ENCODE measurements at places on chromosomes 11 and 22.

- peak; percentile 70 for DNase-seq
- H3K27ac ChIP-seq: peak overlapping the region; percentile 40
- no peak overlapping the region for H3K4me3 ChIP-seq
- peaks cover 15% of the 10 kb centered on the region for H3K4me1 ChIP-seq
Measured at GRCh38 chr11:19890308-19890707, 177.7 kb downstream of the NAV2 start.

- DNase-seq: no peak
- H3K27ac ChIP-seq: no peak overlapping the region
- H3K4me3 ChIP-seq: no peak overlapping the region
Measured at GRCh38 chr11:119087747-119088241, 3.1 kb downstream of the HMBS start.

GRCh38 chr11:70104419-70104818 is 26.3 kb downstream of the ANO1 start:
- no peak overlapping the region for H3K27ac ChIP-seq
- DNase-seq: no peak
- no peaks in the 10 kb centered on the region for H3K27me3 ChIP-seq
- no peaks in the 10 kb centered on the region for H3K4me1 ChIP-seq
- no peak overlapping the region for H3K4me3 ChIP-seq

- no peak overlapping the region for H3K4me3 ChIP-seq
- DNase-seq: no peak
- peaks cover 19% of the 10 kb centered on the region for H3K36me3 ChIP-seq
- no peak overlapping the region for H3K27ac ChIP-seq
Measured at GRCh38 chr11:130876100-130876499, 40.2 kb downstream of the SNX19 start.

GRCh38 chr11:126061707-126062678 is 673 bp downstream of the CDON start:
- DNase-seq: peak; percentile 32
- H3K4me3 ChIP-seq: peak overlapping the region; percentile 69
- H3K27me3 ChIP-seq: peaks cover 17% of the 10 kb centered on the region

- H3K27ac ChIP-seq: no peak overlapping the region
- H3K4me3 ChIP-seq: no peak overlapping the region
- H3K36me3 ChIP-seq: peaks cover 27% of the 10 kb centered on the region
- H3K27me3 ChIP-seq: no peaks in the 10 kb centered on the region
Measured at GRCh38 chr11:64762277-64762673, 2.5 kb upstream of the PYGM start.

GRCh38 chr11:14193644-14194043 is 165.3 kb downstream of the RRAS2 start:
- H3K27ac ChIP-seq: no peak overlapping the region
- no peaks in the 10 kb centered on the region for H3K36me3 ChIP-seq
- no peak overlapping the region for H3K4me3 ChIP-seq
- no peaks in the 10 kb centered on the region for H3K27me3 ChIP-seq
- no peak for DNase-seq

GRCh38 chr11:74141241-74141695 is 29.5 kb downstream of the C2CD3 start:
- H3K36me3 ChIP-seq: no peaks in the 10 kb centered on the region
- H3K27me3 ChIP-seq: no peaks in the 10 kb centered on the region
- H3K27ac ChIP-seq: no peak overlapping the region
- H3K4me3 ChIP-seq: no peak overlapping the region
- peaks cover 8% of the 10 kb centered on the region for H3K4me1 ChIP-seq

- H3K36me3 ChIP-seq: peaks cover 11% of the 10 kb centered on the region
- no peak overlapping the region for H3K27ac ChIP-seq
- no peak for DNase-seq
Measured at GRCh38 chr22:41908411-41909309, 6.2 kb downstream of the SHISA8 start.

DNA sequence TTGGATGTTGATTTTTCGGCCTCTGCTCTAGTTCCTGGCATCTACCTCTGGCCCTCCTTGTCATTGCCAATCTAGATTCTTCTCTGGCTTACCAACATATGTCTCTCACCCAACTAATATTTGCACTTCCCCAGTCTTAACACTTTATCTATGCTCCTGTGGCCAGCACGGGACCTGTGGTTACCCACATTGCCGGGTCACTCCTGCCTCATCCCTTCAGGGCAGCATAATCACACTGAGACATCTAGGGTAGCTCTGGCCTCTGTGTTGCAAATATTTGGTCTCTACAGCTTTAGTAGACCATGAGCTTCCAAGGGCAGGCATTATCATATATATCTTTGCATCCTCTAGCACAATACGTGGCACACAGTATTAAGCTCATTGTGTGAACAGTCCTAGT is 182.0 kb upstream of the ARHGAP20 start:
- H3K36me3 ChIP-seq: no peaks in the 10 kb centered on the region
- peaks cover 19% of the 10 kb centered on the region for H3K4me1 ChIP-seq
- H3K27ac ChIP-seq: no peak overlapping the region
- H3K27me3 ChIP-seq: no peaks in the 10 kb centered on the region

- no peaks in the 10 kb centered on the region for H3K4me1 ChIP-seq
- no peak overlapping the region for H3K27ac ChIP-seq
- no peaks in the 10 kb centered on the region for H3K36me3 ChIP-seq
- no peak overlapping the region for H3K4me3 ChIP-seq
- no peaks in the 10 kb centered on the region for H3K27me3 ChIP-seq
- no peak for DNase-seq
Measured at GRCh38 chr11:94325681-94326080, 21.3 kb downstream of the IZUMO1R start.

DNA sequence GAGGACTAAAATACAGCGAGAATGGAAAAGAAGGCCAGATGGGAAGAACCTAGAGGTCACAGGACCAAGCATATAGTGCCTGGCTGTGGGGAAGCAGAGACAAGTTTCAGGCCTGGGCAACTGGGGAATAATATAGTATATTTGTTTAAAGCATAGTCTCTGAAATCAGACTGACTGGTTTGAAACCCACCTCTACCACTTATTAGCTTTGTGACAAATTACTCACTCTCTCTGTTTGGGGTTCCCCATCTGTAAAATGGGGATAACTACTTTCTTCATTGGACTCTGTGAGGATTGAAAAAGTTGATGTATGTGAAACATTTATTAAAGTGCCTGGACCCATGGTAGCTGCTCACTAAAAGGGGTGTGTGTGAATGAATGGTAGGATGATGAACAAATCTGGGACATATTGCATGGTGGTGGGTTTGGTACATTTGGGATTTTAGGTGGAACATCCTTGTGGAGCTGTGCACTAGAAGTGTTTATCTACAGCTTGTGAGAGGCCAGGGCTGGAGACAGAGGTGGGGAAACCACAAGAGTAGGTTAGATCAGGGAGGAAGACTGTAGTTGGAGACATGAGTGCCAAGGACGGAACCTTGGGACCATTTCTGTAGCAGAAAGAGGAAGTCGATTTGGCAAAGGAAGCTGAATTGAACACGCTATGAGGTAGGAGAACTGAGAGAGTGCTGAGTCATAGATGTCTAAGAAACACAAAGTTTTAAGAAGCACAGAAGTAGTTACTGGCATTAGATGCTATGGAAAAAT is 52.6 kb downstream of the SWAP70 start:
- DNase-seq: peak; percentile 92
- no peak overlapping the region for H3K4me3 ChIP-seq
- no peaks in the 10 kb centered on the region for H3K27me3 ChIP-seq
- H3K4me1 ChIP-seq: no peaks in the 10 kb centered on the region

GRCh38 chr11:11538277-11538960 is 83.4 kb downstream of the GALNT18 start:
- no peaks in the 10 kb centered on the region for H3K4me1 ChIP-seq
- no peak overlapping the region for H3K27ac ChIP-seq
- no peak overlapping the region for H3K4me3 ChIP-seq
- H3K36me3 ChIP-seq: no peaks in the 10 kb centered on the region

- no peaks in the 10 kb centered on the region for H3K27me3 ChIP-seq
- no peaks in the 10 kb centered on the region for H3K36me3 ChIP-seq
- H3K4me3 ChIP-seq: no peak overlapping the region
Measured at GRCh38 chr11:81380395-81380794, 1353.3 kb downstream of the FAM181B start.

- H3K27me3 ChIP-seq: no peaks in the 10 kb centered on the region
- no peak for DNase-seq
- no peaks in the 10 kb centered on the region for H3K4me1 ChIP-seq
- H3K36me3 ChIP-seq: no peaks in the 10 kb centered on the region
- no peak overlapping the region for H3K4me3 ChIP-seq
Measured at GRCh38 chr22:25654676-25655075, 87.3 kb upstream of the MYO18B start.

- H3K4me1 ChIP-seq: no peaks in the 10 kb centered on the region
- H3K27ac ChIP-seq: no peak overlapping the region
- H3K27me3 ChIP-seq: no peaks in the 10 kb centered on the region
- DNase-seq: no peak
Measured at GRCh38 chr11:126871792-126872191, 128.8 kb downstream of the KIRREL3 start.

GRCh38 chr22:19631899-19632667 is 82.2 kb upstream of the SEPTIN5 start:
- H3K27ac ChIP-seq: no peak overlapping the region
- peak; percentile 37 for DNase-seq
- no peaks in the 10 kb centered on the region for H3K36me3 ChIP-seq
- no peaks in the 10 kb centered on the region for H3K4me1 ChIP-seq
- no peak overlapping the region for H3K4me3 ChIP-seq

DNA sequence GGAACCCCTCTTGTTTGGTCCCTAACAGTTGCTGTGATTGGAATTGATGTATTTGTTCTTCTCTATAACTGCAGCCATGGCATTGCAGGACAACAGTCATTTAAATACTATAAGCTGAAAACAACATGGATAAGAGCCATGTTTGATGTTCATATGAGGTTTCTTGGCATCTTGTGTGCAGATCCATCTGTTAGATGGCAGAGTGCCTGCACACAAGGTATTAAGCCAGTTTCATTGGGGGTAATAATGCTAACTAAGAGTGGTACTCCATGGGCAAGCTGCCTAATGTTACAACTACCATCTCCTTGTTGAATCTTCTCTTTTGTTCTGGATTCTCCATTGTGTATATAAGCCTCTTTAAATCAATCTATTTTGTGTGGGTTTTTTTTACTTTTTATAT is 206.0 kb upstream of the CHORDC1 start:
- no peaks in the 10 kb centered on the region for H3K27me3 ChIP-seq
- H3K36me3 ChIP-seq: no peaks in the 10 kb centered on the region
- no peak overlapping the region for H3K27ac ChIP-seq
- H3K4me1 ChIP-seq: no peaks in the 10 kb centered on the region
- DNase-seq: no peak

DNA sequence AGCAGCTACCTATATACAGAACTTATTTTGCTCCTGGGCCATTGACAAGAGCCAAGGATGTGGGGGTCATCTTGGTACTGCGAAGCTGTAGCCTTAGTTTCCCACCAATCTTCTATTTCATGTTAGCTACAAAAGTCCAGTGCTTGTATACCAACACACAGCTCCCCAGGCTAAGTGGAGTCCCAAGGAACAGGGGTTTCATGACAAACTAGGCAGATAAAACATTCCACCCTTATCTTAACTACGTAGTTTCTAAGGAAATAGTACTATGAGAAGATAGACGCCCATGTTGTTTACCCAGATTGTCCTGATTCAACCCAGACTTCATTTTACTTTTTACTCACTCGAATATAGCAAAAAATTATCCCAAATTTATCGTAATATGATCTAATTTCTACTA is 218.5 kb downstream of the DYNC2H1 start:
- no peaks in the 10 kb centered on the region for H3K27me3 ChIP-seq
- H3K4me3 ChIP-seq: no peak overlapping the region
- H3K4me1 ChIP-seq: no peaks in the 10 kb centered on the region

GRCh38 chr11:720642-721246 is 14.7 kb downstream of the EPS8L2 start:
- peaks cover 5% of the 10 kb centered on the region for H3K36me3 ChIP-seq
- H3K27ac ChIP-seq: no peak overlapping the region
- H3K4me1 ChIP-seq: no peaks in the 10 kb centered on the region
- DNase-seq: no peak
- no peak overlapping the region for H3K4me3 ChIP-seq

GRCh38 chr11:44817207-44817949 is 90.6 kb downstream of the TSPAN18 start:
- DNase-seq: no peak
- peaks cover 8% of the 10 kb centered on the region for H3K27me3 ChIP-seq
- H3K4me3 ChIP-seq: no peak overlapping the region
- no peaks in the 10 kb centered on the region for H3K4me1 ChIP-seq

DNA sequence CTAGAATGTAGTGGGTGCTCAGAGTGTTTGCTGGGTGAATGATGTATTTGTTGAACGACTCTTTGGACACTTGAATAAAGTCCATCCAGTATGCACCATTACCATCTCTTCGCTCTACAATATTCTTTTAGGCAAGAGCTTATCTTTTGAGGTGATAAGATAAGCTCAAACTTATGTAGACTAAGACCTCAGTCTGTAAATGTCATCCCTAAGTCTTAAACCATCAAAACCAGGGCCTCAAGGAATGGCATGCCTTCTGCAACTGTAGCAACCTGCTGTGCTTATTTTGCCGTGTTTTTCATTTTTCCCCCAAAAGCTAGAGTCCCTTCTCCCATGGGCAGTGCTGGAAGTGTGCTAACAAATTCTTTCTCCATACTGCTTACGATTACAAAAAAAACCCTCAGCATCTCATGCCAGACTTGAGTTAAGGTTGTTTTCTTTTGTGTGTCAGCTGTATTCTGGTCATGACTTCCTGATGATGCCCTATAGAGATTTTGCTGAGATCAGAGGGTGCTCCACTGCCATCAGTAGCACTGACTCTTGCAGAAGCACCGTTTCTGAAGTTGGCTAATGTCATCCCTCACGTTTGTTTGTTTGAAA is 27.8 kb downstream of the LIMK2 start:
- peaks cover 10% of the 10 kb centered on the region for H3K4me1 ChIP-seq
- no peak overlapping the region for H3K27ac ChIP-seq
- DNase-seq: peak; percentile 12
- H3K27me3 ChIP-seq: no peaks in the 10 kb centered on the region

GRCh38 chr11:120013325-120014250 is 124.3 kb downstream of the TRIM29 start:
- no peaks in the 10 kb centered on the region for H3K36me3 ChIP-seq
- no peaks in the 10 kb centered on the region for H3K27me3 ChIP-seq
- no peaks in the 10 kb centered on the region for H3K4me1 ChIP-seq
- H3K27ac ChIP-seq: no peak overlapping the region

DNA sequence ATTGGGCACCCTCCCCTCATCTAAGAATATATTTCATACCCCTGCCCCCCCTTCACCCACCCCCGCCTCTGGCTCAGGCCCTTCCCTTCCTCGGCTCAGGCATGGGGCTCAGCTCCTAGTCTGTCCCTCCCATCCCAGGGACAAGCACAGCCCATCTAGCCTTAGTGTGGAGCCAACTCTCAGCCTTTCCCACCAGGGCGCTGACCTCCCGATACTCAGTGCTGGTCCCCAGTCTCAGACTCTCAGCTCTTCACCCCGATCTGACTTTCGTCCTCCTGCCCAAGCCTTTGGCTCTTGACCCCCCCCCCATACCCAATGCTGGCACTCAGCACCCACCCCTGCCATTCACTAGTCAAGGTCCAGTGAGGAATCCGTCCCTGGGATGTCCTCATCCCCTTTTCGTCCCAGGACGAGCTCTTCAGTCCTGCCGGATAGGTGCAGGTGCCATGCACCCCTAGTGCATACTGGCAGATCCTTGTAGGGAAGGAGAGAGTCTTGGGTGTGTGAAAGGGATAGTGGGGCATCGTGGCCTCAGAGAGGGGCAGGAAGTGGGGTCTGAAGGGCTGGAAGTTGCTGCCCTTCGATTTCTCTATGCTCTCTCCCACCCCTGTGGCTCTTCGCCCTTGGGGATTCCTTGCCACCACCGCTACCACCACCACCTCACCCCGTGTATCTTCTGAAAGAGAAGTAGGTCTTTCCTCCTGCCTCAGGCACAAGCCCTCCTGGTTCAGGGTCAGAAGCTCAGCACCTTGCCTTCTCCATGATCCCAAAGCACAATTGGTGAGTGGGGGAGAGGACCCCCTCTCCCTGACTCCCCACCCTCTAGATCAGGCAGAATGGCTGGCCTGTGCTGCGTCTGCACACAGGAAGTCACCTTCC is 2.4 kb downstream of the TPBGL start:
- H3K27ac ChIP-seq: no peak overlapping the region
- DNase-seq: no peak
- H3K4me1 ChIP-seq: no peaks in the 10 kb centered on the region
- no peak overlapping the region for H3K4me3 ChIP-seq

All from fibroblast of lung (primary cell).